ENCODE measurements at places on chromosomes 5 and 9.
A peak's percentile ranks its signal among the peaks of the same experiment; 100 is the strongest.

DNA sequence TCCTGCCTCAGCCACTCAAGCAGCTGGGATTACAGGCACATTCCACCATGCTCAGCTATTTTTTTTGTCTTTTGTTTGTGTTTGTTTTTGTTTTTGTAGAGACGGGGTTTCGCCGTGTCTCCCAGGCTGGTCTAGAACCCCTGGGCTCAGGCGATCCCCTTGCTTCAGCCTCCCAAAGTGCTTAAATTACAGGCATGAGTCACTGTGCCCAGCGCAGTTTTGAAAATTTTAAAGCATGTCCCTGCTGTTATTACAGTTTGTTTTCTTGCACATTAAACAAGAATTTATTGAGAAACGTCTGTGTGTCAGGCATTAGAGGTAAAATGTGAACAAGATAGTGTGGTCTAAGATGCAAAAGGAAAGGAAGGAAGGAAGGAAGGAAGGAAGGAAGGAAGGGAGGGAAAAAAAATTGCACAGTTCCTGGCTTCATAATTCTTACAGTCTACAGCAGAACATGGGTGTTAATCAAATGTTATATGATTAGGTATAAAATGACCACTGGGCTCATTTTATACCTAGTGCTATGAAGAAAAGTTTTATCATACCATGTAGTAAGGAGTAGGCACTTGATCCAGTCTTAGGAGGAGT is 205.4 kb downstream of the SNX18 start:
- DNase-seq = no peak

- peak; percentile 37 for DNase-seq
Observed at GRCh38 chr5:37839407-37840052, at the start of gene GDNF. TSS of gene GDNF (minus strand) at chr5:37840041. CDS start at chr5:37834796, 5,245 bp downstream.

DNA sequence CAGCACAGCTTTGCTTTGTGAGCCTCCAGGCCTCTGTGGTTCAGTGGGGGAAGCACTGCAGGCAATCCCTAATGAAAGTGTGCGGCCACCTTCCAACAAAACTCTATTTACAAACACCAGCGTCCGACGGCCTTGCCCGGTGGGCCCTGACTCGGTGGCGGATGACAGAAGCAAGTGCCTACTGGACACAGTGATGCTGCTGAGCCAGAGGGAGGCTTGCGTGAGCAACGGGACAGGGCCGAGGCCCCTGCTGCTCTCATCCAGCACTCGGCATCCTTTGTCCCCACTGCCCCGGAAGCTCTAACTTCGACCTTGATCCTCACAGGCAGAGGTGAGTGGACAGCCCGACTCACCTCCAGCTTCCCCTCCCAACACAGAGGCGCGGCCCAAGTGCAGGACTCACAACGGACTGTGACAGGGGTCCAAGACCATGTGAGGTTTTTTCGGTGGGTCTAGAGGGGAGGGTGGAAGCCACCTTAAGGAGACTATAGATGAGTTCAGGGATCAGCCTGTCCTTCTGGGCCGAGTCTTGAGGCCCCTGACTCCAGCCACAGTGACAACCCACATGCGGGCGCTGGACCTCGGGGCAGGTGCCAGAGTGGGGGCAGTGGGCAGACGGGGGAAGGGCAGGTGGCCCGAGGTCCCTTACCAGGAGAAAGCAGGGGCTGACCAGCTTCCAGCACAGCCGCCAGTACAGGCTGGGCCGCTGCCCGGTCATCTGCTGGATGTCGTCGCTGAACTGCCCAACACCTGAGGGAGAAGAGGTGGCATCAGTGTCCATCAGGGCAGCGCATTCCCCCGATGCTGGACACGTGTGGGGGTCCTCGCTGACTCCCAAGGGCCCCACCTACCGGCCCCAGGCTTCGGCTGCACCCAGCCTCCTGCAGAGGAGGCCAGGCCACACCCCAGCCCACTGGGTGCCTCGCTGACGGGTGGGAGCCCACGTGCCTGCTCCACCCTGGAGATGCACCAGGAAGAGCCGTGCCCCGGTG is 39.4 kb downstream of the SLC6A3 start:
- DNase-seq = peak; percentile 52

DNA sequence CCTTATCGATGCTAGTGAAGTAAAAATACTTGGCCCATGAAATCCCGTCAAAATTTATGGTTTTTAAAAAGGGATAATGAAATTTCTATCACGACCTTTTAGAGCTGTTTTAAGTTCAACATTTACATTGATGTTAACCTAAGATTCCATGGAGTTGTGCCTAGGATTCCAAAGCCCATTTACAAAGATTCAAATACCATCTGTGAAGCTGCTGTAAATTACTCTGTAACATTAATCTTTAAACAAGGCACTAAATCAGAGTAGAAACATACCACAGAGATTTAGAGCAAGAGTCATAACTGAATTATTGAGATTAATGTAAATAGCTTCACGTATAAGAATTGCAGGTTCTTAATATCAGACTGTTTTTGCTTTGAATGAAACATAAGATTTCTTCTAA is 17.7 kb downstream of the POU5F2 start:
- DNase-seq = no peak

- DNase-seq = no peak
Observed at GRCh38 chr9:130971294-130971849, 32.3 kb upstream of the FIBCD1 start.

DNA sequence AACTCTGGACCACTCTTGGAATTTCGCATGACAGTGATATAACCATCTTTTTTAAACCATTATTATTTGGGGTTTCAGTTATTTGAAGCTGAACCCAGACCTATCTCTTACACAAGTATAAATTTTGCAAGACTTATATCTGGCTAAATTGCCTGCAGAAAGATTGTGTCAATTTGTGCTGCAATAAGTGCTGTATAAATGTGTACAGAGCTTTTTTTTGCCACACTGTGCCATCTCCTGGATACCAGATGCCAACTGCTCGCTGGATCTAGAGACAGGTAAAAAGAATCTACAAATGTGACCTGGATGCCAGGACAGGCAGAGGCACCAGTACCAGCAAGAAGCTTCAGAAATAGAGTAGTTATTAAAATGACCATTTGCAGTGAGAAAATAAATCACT is 25.9 kb upstream of the TTC39B start:
- no peak for DNase-seq

DNA sequence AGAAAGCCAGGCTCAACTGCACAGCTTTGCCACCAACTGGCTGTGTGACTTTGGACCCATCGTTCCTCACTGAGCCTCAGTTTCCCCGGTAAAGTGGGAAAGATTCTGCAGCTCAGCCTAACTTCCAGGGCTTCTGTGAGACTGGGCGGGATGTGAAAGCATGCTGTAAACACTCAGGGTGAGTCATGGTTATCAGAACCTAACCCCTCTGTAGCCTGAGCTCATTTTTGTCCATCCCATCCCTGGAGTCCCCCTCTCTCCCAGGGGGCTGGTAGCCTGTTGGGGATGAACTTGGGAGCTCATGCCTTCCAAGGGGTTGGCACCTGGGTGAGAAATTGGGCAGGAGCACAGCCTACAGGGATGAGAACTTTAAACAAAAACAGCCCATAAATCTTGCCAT is 2.3 kb downstream of the CCDC69 start:
- DNase-seq = no peak

GRCh38 chr5:16740811-16741392 is 124.1 kb upstream of the RETREG1 start:
- no peak for DNase-seq

GRCh38 chr5:4514067-4514648 is 626.0 kb upstream of the ADAMTS16 start:
- no peak for DNase-seq

DNA sequence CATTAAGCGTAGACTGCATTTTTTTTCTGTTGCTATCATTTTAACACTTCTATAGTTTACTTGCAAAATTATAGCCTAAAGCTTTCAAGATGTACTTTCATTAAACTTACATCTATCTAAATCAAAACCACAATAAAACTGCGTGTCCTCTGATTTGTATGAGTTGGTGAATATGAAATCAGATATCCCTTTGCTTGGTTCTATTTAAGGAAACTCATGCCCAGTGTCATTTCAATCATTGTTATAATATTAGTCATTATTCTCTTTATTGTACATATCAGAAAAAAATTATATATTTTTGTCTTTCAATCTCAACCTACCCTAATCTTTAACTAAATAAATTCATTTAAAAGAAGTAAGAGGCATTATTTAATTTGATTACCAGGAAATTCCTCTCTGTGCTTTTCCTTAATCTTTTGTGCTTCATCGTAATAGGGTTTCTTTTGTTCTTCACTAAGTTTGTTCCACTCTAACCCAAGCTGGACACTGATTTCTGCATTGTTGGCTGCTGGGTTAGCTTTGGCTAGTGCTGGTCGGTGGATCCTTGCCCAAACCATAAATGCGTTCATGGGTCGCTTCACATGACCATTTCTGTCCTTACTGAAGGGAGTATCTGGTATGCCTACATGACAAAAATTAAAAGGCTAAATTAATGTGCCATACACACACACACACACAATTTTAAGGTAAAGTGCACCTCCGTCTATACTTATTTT is 3.8 kb downstream of the SOX30 start:
- DNase-seq = no peak

- DNase-seq = no peak
Observed at GRCh38 chr9:127790094-127790855, 4.4 kb downstream of the CDK9 start.

- no peak for DNase-seq
Observed at GRCh38 chr9:4530375-4530774, 40.1 kb downstream of the SLC1A1 start.

GRCh38 chr9:211557-211956 is 3.1 kb upstream of the DOCK8 start:
- no peak for DNase-seq

- DNase-seq = no peak
Observed at GRCh38 chr5:127834094-127834531, 130.9 kb downstream of the CCDC192 start.

DNA sequence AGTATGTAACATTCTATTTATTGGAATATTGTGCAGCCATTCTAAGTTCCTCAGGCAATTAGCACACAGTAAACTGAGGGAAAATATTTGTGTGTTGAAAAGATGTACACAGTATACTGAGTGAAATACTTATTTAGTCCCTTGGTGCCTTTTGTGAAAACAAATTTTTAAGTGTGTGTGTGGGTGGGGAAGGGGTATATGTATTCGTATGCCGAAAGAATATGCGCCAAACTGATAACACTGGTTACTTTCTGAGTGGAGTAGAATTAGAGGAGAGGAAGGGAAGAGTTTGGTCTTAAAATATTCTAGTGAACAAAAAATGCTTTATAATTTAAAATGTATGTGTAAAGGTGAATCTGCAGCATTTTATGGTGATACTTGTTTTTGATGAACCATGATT is 3.1 kb downstream of the DCP2 start:
- no peak for DNase-seq

DNA sequence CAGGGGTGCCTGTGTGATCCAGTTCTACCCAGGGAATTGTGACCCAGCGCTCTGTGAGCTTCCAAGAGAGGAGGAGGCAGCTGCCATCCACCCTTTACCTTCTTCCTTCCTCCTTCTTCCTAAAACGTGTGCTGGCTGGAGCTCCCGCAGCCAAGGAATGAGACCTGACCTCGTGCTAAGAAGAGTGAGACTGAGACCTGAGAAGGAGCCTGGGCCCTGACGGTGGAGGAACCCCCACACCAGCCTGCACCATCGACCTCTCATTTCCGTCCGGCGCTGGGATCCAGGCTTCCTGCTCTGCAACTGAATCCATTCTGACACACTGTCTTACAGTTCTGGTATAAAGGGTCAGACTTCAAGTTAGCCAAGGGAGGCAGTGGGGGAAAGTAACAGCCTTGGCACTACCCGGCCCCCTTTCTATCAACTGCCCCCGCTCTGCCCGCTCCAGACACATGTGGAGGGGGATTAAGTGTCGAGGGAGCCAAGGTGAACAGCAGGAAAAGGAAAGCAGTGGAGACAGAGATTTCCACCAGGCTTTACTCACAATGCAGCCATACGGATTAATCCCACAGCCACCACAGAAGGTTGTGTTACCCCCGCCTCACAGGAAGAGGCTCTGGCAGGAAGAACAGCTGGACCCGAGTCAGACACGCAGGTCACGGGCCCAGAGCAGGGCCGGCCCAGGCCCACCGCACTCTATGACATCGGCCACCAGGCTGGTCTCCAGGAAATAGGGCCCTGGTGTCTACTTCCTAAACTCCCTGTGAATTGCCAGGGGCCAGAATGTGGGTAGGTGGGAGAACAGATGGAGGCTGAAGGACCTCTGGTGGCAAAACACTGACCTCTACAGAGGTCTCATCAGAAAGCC is 15.8 kb downstream of the MGAT1 start:
- peak; percentile 51 for DNase-seq

DNA sequence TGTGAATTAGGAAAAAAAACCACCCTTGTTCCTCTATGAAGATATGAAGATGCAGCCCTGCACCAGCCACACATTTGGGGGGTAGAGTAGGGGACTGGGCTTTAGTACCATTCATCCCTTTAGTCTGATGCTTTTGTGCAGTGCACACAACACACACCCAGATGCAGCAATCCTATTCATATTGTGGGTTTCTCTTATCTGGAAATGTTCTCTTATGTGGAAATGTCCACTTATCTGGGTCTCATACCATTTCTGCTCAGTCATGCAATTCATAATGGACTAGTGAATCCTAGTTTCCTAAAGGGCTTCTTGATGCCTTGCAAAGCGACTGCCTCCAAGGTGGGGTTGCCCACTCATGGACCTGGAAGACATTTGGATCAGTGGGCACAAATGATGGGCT is 47.8 kb downstream of the C9orf152 start:
- DNase-seq = no peak

GRCh38 chr5:160188141-160189015 is 40.9 kb upstream of the FABP6 start:
- peak; percentile 60 for DNase-seq

GRCh38 chr9:127210851-127211730 is 53.5 kb upstream of the GARNL3 start:
- DNase-seq = no peak

DNA sequence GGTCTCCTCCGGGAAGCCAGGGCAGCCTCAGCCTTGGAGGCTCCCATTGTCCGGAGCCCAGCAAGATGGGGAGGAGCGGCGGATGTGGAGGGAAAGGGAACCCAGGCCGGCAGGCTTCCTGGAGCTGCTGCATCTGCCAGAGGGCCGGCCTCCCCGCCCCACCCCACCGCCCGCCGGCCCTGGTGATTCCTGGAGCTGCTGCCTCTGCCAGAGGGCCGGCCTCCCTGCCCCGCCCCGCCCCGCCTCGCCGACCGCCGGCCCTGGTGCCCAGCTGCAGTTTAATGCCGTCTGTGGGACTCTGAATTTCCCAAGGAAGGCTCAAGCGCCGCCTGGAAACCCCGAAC is 31.6 kb downstream of the EXD3 start:
- peak; percentile 67 for DNase-seq

GRCh38 chr5:3656803-3657202 is 61.2 kb downstream of the IRX1 start:
- DNase-seq = no peak

GRCh38 chr5:74153255-74153790 is 487.2 kb downstream of the ENC1 start:
- no peak for DNase-seq

- no peak for DNase-seq
Observed at GRCh38 chr5:178790371-178790770, 59.9 kb upstream of the ZNF354A start.
